ENCODE measurements at places on chromosomes 5 and 9.

GRCh38 chr9:31445960-31446359 is 938.5 kb upstream of the ACO1 start:
- no peak for DNase-seq

DNA sequence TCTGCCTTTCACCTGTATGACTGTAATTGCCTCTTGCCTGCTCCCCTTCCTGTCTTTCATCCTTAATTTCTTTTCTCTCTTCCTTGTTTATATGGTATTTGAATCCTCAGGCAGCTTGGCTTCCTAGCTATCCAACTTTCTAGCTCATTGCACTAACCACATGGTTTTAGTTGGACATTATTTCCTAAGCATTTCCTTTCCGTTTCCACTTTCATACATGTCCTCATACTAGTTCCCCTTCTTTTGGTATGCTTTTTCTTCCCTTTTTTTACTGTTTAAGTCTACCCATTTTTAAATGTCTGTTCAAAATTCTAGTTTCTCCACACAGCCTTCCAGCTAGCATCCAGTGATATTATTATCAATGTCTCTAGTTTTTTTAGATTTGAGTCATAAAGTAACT is 6.6 kb downstream of the CWC27 start:
- no peak for DNase-seq

GRCh38 chr5:107542428-107542827 is 128.3 kb downstream of the EFNA5 start:
- DNase-seq: no peak

- DNase-seq: no peak
These were observed 30.2 kb downstream of the SREK1 start for GRCh38 chr5:66174338-66174737.

DNA sequence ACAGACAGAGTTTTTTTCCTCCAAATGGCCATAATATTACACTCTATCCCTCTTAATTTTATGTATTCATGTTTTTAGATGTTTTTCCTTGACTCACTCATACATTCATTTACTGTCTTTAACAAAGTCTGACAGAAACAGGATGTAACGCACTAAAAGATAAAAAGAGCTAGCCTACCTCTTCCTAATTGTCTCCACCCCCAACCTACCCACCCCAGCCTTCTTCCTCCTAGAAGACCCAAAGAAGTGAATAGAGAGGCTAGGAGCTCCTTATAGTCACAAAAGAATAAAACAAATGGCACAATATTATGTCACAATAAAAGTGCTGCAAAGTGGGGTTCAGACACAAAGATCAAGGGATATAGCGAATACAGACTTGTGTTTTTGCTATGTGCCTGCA is 719 bp downstream of the NOL8 start:
- DNase-seq: no peak

GRCh38 chr5:21121213-21121612 is 1133.2 kb upstream of the CDH18 start:
- no peak for DNase-seq

- no peak for DNase-seq
These were observed 78.0 kb downstream of the LPAR1 start for GRCh38 chr9:110960288-110960687.

DNA sequence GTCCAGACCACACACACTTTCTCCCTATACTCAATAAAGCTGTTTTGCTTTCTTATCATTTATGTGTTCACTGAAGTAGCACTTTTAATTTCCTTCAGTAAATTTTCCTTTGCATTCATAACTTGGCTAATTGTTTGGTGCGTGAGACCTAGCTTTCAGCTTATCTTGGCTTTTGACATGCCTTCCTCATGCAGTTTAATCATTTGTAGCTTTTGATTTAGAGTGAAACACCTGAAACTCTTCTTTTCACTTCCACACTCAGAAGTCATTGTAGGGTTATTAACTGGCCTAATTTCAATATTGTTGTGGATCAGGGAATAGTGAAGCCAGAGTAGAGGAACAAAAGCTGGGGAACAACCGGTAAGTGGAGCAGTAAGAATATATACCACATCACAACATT is 114.7 kb downstream of the ST8SIA4 start:
- DNase-seq: no peak

DNA sequence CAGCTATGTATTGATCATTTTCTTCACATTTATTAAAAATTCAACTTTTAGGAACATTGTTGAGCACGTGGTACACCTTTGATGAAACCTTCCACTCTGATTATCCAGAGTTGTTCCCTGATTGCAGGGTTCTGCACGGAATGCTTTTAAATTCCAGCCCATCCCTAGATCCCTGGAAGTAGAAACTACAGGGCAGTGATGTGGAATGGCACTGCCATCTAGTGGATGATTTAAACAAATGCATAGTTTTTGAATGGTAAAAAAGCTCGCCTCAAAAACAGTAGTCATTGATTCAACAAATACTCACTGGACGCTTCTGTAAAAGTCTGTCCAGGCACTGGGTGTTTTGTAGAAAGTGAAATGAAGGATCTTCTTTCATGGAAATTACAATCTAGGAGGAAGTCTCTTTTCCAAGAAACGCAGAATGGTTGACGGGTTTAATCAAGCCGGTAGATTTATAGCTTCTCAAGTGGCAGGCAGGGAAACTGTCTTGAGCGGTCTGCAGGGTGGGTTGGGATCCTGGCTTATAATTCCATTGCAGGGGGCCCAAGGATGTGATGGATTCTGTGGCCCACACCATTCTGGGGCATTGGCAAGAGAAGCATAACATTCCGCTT is 118.4 kb downstream of the ARHGAP26 start:
- DNase-seq: no peak

- DNase-seq: no peak
These were observed 78.4 kb downstream of the ENC1 start for GRCh38 chr5:74562122-74562521.

DNA sequence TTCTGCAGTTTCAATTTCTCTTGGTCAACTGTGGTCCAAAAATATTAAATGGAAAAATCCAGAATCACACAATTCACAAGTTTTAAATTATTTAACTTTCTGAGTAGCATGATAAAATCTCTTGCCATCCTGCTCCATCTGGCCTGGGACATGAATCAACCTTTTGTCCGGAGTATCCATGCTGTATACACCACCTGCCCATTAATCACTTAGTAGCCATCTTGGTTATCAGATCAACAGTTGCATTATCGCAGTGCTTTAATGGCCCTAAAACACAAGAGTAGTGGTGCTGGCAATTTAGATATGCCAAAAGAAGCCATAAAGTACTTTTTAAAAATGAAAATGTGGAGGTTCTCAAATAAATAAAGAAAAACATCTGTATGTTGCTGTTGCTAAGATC is 25.3 kb downstream of the EFCAB9 start:
- no peak for DNase-seq

DNA sequence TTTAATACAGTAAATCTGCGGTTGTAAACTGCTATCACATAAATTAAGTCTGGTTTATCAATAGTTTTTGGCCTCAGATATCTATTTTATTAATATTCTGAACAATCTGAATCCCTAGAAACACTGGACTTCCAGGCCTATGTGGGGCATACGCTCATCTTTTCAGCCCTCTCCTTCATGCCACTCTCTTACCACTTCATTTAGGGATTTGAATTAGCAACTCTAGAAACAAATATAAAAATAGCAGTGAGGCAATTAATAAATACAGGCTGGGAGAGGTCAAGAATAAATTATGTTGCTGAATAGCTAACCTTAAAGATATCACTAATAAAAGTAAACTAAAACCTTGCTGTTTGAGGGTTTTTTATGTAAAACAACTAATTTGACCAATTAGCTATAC is 480.3 kb upstream of the CD180 start:
- DNase-seq: no peak

DNA sequence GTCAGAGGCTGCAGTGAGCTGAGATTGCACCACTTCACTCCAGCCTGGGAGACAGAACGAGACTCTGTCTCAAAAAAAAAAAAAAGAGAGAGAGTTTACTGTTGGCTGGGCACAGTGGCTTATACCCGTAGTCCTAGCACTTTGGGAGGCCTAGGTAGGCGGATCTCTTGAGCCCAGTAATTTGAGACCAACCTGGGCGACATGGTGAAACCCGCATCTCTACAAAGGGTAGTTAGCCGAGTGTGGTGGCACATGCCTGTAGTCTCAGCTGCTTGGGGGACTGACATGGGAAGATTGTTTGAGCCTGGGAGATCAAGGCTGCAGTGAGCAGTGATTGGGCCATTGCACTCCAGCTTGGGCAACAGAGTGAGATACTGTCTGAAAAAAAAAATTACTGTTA is 12.6 kb downstream of the HABP4 start:
- DNase-seq: no peak

GRCh38 chr9:126439402-126439765 is 112.8 kb downstream of the MVB12B start:
- DNase-seq: peak; percentile 59

- DNase-seq: no peak
These were observed 64.7 kb downstream of the TLR4 start for GRCh38 chr9:117768750-117769395.

DNA sequence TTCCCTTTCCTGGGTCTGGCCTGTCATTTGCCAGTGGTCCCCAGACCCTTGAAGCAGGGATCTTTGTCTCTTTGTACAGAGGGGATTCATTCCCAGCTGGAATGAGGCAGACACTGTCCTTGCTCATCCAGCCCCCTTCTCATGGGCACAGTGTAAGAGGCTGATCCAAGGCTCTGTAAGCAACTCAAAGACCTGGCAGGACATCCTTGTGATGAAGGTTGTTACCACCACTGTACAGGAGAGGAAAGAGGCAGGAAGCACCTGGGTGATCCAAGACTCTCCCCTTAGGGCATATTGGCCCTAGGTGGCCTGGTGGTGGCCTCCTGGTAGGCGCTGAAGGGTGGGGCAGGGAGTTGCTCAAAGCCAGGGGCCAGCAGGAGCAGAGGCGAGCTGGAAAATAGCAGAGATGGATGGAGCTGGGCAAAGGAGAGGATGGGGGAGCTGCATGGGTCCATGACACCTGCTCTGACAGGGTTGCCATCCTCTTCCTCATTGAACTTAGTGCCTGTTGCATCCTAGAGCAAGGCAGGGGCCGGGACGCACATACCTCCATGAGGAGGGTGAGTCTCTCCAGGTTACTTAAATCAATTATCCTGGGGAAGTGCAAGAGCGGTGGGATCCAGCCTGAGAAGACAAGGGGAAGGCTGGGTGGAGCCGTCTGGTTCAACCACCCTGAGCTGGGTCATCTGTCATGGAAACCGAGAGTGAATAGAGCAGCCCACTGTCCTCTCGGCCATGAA is 9.8 kb upstream of the GADD45G start:
- no peak for DNase-seq

DNA sequence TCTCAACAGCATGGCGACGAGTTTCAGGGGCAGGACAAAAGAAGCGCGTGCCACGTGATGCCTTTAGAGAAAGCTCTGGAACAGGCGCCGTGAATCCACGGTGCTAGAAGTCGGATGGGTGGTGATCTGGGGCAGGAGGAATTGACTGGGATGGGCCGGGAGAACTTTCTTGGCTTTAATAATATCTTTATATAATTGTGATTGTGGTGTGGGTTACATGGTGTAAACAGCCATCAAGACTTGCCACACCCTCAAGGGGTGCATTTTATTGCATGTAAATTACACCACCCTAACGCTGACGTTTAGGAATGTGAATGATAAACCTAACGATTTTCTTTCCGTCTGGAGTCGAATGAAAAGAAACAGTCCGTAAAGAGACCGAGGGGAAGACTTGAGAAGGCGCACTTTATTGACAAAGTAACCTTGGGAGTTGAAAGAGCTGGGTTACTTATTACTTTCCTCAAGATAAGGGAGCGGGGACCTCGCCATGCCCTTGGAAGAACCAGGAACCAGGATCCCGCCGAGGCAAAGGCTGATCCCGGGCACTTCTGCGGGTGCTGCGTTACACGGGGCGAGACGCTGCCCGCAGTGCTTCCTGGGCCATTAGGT is 8.5 kb downstream of the NRARP start:
- DNase-seq: no peak

- DNase-seq: no peak
These were observed 78.8 kb downstream of the SNX24 start for GRCh38 chr5:122924203-122924602.

Measured in AG04449 (cell line).